ENCODE measurements at places on chromosomes 13 and 19.

GRCh38 chr13:112967686-112968379 lies 1.2 kb upstream of the MCF2L start:
- no peak for DNase-seq

- no peak for DNase-seq
Measured at GRCh38 chr13:99379856-99380801, 72.9 kb upstream of the GPR183 start.

GRCh38 chr19:32296694-32297093 lies 48.7 kb upstream of the ZNF507 start:
- DNase-seq: no peak

DNA sequence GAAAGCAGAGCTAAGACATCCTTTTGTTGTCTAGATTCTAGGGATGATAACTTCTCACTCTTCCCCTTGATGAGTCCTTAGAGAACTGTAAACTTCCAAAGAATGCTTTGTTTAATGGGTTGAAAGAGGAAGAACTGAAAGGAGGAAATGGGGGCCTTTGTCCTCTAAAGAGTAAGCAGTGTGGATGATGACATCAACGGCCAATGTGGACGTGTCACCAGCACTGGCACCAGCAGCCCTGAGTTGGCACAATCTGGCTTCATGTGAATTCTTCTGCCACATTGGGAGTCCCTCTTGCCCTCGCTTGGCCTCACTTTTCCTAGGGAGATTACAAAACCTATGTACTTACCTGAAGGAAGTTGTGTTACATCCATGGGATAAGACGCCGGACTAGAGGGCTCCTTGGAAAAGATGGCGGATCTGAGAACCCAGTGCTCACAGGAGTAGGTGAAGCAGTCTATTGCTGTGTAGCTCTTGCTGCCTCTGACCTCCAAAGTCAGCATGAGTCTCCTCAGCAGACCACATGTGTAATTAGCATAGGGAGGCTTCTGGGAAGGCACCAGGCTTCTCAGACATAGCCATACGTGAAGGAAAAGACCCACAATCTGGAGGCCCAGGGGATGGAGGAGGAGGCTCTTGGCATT lies 62.8 kb downstream of the RGCC start:
- no peak for DNase-seq

- no peak for DNase-seq
Measured at GRCh38 chr19:1610579-1610978, 5.3 kb upstream of the UQCR11 start.
